ENCODE measurements at places on chromosomes 12 and 14.

- DNase-seq = no peak
These were observed 197.0 kb upstream of the PRICKLE1 start for GRCh38 chr12:42786400-42787148.

DNA sequence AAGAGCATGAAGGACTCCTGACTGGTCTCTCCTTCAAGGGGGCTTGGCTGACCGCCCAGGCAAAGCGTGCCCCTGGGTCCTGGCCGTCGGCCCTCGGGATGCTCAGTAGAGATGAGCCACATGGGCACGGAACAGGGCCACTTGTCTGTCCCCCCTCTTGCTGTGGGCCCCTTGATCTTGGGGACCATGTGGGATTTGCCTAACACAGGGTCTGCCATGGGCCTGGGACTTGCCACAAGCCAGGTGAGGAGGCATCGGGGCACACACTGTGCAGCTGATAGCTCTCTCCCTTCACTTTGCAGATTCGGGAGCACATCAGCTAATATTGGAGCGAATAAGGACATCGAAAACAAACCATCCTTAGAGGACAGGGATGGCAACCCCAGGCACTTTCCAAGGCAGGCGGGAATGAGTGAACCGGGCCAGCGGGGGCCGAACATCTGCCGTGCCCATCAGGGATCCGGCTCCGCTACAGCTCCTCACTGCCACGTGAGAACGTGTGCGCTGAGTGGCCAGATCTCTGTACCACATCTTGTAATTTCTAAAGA is 88.1 kb downstream of the PIWIL1 start:
- no peak for DNase-seq

GRCh38 chr12:62375603-62376002 is 91.0 kb upstream of the MON2 start:
- no peak for DNase-seq

- DNase-seq = no peak
These were observed 196.5 kb downstream of the DUSP6 start for GRCh38 chr12:89155826-89156225.

- no peak for DNase-seq
These were observed 53.7 kb downstream of the KCNC2 start for GRCh38 chr12:75155962-75156361.

- DNase-seq = no peak
These were observed 1.6 kb upstream of the CDKN1B start for GRCh38 chr12:12715459-12716150.

DNA sequence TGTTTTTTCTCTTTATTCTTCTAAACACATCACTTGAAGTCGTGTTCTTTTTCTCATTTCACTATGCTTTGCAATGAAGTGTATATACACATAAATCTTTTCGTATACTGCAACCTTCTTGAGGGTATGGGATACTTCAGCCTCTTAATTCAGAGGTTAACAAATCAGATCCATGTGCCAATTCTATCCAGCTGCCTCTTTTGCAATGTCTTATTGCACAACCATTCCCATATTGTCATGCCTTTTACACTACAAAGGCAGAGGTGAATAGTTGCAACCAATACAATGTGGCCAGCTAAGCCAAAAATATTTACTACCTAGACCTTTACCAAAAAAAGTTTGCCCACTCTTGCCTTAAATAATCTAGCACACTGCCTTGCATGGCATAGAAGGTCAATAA is 224.5 kb upstream of the FOXG1 start:
- no peak for DNase-seq

GRCh38 chr12:145369-145960 is 68.5 kb downstream of the SLC6A12 start:
- no peak for DNase-seq

DNA sequence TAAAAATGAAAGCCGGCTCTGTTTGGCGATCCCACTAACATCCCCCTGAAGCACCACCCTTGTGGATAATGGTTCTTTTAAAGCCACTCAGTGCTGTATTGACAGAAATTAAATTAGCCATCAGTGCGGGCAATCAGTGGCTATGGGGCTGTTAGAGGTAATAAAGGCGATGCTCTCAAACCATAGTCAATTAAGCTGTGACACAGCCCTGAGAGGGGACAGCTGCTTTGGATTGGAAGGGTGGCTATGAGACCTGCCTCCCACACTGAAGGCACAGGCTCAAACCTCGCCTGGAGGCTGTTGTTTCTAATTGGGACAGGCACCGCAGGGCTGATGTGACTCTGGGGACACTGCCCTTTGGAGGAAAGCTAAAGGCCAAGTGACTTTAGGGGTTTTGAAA is 562.2 kb downstream of the VRK1 start:
- DNase-seq = no peak

- DNase-seq = no peak
These were observed 24.2 kb upstream of the LRP1-AS start for GRCh38 chr12:57171668-57172067.

DNA sequence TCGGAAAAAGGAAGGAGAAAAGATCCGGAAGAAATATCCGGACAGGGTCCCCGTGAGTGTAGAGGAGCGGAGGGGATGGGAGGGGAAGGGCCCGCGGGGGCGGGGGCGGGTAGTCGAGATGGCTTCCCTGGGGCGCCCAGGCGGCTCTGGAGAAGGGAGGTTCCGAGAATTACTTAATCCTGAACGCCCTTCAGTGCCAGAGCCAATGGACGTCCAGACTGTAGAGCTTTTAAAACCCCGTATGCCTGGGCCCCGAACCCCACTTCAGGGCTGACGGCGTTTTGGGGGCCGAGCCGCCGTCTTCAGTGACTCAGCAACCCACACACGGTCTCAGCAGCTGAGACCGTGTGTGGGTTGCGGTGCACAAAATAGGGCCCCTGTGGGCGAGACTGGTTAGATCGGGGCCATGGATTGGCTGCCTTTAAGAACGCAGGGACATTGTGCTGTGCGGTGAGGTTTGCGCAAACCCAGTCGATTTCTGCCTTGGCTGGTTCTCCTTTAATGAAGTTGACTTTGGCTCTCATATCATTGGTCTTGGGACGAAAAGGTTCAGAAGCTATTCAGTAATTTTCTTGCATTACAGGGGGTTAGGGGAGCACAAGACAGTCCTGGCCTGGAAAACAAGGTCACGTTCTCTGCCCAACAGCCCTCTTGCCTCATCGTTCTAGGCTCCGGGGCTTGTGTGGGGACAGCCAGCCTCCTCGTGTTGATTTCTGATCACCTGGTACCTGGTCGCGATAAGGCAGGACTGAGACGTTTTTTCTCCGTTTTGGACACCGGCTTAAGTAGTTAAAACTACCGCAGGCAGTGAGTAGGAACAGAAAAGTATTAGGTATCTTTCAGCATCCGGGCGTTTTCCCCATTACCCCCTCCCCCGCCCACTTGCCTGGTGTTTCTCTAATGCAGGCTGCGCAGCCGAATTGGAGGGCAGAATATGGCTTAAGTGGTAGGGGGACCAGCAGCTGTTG is 775 bp downstream of the GABARAPL1 start:
- no peak for DNase-seq

DNA sequence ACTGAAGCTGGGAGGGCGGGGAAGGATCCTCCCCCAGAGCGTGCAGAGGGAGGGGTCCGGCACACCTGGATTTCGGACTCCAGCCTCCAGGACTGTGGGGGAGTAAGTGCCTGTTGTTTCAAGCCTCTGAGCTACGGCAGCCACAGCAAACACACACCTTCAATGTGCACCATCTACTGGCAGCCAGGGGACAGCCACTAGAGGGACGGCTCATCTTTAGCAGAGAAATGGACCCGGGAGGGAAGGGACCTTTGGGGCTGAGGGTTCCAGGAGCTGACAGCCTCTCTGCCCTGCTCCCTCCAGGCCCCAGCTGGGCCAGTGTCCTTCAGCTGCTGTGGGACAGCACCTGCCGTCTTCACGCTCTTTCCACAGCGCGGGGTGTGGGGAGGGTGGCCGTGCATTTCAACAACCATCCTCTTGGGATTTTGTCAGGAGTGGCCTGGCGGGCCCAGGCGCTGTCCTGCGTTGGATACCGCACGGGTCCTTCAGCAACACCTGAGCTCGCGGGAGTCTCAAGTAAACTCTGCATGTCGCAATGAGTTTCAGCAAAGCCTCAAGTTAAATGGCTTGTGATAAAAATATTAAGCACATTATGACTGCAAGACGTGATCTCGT is 209.2 kb upstream of the C14orf180 start:
- no peak for DNase-seq

DNA sequence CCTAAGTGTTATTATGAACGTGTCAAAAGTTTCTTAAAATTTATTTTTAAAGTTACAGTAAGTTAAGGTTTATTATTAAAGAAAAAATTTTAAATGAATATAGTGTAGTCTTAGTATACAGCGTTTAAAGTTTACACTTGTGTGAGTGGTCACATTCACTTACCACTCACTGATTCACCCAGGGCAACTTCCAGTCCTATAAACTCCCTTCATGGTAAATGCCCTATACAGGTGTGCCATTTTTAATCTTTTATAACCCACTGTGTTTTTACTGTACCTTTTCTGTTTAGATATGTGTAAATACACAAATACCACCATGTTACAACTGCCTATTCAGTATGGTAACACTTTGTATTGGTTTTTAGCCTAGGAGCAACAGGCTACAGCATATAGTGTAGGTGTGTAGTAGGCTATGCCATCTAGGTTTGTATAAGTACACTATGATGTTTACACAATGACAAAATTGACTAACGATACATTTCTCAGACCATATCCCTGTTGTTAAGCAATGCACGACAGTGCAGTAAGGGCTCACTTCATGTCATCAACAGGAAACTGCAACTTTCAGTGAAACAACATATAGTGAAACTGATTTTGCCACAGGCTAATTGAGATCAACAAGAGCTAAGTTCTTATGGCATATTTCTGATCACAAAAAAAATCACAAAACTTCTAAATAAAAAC is 112.0 kb upstream of the TMCC3 start:
- no peak for DNase-seq

- DNase-seq = no peak
These were observed 2.4 kb downstream of the TIGAR start for GRCh38 chr12:4323396-4323795.

GRCh38 chr12:4849115-4849541 is 60.6 kb upstream of the KCNA1 start:
- DNase-seq = peak; percentile 35

- no peak for DNase-seq
These were observed 938 bp upstream of the CCNB1IP1 start for GRCh38 chr14:20334017-20334416.

- peak; percentile 63 for DNase-seq
These were observed 220.2 kb downstream of the SLC41A2 start for GRCh38 chr12:104737791-104738301.

DNA sequence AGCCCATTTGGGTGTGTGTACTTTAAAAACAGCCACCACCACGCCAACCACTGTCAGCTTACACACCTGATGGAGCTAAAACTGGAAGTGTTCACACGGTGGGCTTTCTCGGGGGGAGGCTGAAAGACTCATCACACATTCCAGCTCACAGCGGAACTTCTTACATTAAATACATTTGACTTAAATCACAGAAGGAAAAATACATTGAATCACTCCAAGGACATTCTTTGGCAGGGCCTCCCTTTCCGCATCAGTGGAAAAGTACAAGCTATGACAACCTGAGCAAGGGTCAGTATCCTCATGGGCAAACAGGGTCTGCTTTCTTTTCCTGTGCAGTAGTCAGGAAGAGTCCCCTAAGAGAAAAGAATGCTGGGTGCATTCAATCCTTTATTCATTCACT is 31.0 kb upstream of the TC2N start:
- DNase-seq = no peak

- no peak for DNase-seq
These were observed 161.6 kb downstream of the PLCZ1 start for GRCh38 chr12:18576104-18576626.

DNA sequence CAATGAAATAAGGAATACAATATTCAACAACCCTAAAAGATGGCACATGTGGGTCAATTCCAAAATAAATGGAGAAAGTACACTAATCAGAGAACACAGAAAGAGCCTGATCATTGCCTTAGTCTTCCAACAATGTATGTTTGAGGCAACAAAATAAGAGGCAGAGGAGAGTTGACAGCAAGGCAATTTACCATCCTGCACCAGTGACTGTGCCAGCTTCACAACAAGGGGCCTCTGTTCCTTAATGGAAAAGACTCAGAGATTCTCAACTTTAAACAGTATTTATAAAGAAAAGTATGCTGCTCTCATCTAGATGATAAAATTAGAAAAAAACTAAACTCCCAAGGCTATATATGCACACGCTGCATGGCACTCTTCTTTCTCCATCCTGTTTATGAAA is 25.9 kb downstream of the EPS8 start:
- DNase-seq = no peak

GRCh38 chr14:23300687-23301223 is 1.9 kb downstream of the PPP1R3E start:
- no peak for DNase-seq

GRCh38 chr14:50083467-50084337 is 32.7 kb downstream of the VCPKMT start:
- no peak for DNase-seq

DNA sequence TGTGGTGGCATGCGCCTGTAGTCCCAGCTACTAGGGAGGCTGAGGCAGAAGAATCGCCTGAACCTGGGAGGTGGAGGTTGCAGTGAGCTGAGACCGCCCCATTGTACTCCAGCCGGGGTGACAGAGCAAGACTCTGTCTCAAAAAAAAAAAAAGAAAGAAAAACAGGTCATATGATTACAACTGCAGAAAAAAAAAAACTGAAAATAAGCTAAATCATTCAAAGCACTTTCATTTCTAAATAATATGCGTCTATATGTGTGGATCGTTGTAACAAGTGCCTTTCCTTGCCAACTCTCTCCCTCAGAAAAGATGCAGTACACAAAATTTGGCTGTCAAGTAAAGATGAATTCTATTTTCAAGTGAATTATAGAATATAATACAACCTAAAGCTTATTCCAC is 42.4 kb downstream of the ATXN2 start:
- no peak for DNase-seq

- DNase-seq = no peak
These were observed 148.8 kb upstream of the ATF7IP start for GRCh38 chr12:14216405-14217294.

- no peak for DNase-seq
These were observed 33.4 kb downstream of the CORO1C start for GRCh38 chr12:108697905-108698304.

GRCh38 chr12:128425666-128426331 is 158.8 kb downstream of the TMEM132C start:
- DNase-seq = no peak

DNA sequence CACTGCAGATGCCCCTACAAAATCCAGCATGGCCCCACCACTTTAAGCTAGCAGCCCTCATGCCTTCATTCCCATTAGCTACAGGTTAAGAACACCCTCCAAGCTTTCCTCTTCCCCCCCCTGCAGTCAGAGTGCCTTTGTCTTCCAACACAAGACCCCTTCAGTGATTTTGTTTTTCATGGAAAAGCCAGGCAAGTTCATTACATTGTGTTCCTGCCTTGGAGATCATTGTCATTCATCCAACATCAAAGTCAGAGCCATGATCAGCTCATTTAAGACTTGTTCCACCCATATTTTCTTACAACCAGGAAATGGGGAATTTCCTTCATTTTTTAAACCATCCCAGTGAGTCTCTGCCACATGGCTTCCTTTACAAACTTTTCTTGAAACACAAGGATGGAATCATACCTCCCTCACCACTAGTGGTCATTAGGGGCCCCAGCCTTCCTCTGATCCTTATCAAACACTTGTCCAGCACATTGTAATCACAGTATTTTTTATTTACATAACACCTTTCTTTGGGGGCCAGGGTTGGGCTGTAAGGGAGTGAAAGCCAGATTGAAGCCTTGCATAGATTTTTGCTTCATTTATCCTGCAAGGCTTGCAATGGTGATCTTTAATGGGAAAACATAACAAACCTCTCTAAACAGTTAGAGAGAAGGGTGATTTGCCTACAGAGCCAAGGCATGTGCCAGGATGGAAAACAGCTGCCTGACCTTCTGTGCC is 765.3 kb downstream of the MED13L start:
- DNase-seq = no peak

GRCh38 chr12:120668091-120668867 is 18.7 kb upstream of the MLEC start:
- no peak for DNase-seq

Measured in NCI-H2107 (cell line).